ENCODE measurements at places on chromosomes 1 and 21.

GRCh38 chr1:202967684-202968281, 726 bp upstream of the CYB5R1 start:
- no peak for DNase-seq

DNA sequence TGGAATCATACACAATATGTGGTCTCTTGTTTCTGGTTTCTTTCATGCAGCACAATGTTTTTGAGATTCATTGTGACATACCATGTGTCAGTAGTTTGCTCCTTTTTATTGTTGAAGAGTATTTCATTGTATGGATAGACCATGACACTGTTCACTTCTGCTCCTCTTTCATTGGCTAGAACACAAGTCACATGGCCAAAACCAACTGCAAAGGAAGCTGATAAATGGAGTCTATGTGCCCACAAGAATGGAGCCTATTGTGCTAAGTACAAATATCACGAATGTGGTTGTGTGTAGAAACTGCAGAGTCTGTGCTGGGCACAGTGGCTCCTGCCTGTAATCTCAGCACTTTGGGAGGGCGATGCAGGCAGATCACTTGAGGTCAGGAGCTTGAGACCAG, 28.6 kb upstream of the FNBP1L start:
- no peak for DNase-seq

DNA sequence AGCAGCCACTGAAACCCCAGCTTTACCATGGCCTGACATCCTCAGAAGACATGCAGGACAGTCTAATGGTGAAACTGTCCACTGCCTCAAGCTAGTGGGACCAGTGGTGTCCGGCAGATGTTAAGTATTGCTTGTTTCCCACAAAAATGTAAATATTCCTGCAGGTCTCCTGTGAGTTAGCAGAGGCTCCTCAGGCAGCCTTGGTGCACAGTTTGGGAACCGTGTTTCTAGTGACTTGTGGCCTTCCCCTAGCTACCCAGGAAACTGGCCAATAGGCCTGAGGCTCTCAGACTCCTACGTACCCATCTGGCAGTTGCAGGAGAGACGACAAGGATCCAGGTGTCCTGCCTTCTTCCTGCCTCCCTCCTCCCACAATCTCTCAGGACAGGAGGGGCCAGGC, 142.4 kb downstream of the CAMTA1 start:
- no peak for DNase-seq

GRCh38 chr1:233261695-233262094, 33.8 kb downstream of the PCNX2 start:
- DNase-seq, result no peak

GRCh38 chr1:33380811-33381210, 50.1 kb downstream of the PHC2 start:
- DNase-seq, result no peak

- no peak for DNase-seq
Observed at GRCh38 chr1:29286194-29286767, 50.0 kb downstream of the PTPRU start.
